ENCODE measurements at places on chromosomes 16 and 17.
A peak's percentile ranks its signal among the peaks of the same experiment; 100 is the strongest.

GRCh38 chr16:85473909-85474620, 139.1 kb upstream of the GSE1 start:
- no peak for DNase-seq

GRCh38 chr17:41642252-41643156, 18.1 kb upstream of the KRT17 start:
- no peak for DNase-seq

- no peak for DNase-seq
These were observed 156.5 kb downstream of the FOXL1 start for GRCh38 chr16:86734543-86735460.

- DNase-seq, result no peak
These were observed 47.3 kb upstream of the RBFOX3 start for GRCh38 chr17:79657861-79658810.

- DNase-seq, result no peak
These were observed 172.4 kb downstream of the ABCA8 start for GRCh38 chr17:68782789-68783188.

GRCh38 chr17:73182616-73183310, 10.1 kb upstream of the COG1 start:
- DNase-seq, result no peak

- no peak for DNase-seq
These were observed 256.0 kb upstream of the ELAC2 start for GRCh38 chr17:13273806-13274205.

- no peak for DNase-seq
These were observed 2.8 kb downstream of the DHRS7C start for GRCh38 chr17:9788601-9789000.

DNA sequence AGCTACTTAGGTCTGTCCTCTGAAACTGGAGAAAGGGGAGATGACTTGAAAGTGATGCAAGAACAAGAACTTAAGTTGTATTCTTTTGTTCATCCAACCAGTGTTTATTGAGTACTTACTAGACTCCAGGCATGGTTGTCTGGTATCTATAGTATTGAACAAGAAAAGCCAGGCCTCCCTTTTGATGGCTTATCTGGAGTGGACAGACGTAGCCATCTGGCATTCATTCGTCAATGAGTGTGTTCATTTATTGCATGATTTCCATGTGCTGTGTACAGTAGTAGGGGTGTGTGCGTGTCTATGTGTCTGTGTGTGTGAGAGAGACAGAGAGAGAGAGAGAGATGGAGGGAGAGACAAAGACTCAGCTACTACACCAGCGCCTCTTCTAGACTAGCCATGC, 9.2 kb downstream of the ABAT start:
- no peak for DNase-seq

DNA sequence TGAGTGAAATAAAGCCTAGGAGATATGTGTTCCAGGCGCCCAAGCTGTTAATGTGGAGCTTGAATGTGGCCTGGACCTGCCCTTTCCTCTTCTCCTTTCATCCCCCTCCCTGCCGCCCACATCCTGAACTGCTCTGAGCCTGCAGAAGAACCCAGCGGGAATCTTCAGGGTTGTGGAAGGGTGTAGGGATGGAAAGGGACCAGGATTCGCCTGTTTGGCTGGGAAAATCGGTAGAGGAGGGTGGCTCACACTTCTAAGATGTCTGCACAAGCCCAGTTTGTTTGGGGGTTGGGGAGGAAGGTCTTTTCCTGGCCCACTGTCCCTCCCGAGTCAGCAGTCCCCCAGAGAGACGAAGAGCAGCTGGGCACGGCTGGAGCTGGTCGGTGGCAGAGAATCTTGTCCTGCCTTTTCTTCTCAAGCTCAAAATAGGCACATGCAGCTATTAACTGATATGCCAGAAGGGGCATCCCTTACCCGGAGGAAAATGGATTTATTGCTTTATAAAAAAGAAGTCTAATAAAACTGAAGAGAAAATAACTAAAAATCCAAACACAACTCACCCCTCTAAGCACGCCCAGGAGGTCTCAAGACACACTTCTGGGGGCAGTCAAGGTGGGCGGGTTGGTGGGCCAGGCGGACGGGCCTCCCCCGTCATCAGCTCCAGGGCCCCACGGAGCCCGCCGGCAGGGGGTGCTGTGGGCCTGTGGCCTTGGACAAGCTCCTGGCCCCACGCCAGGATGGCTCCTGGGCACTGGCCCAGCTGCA, 11.5 kb upstream of the PITPNA start:
- DNase-seq, result peak; percentile 93

DNA sequence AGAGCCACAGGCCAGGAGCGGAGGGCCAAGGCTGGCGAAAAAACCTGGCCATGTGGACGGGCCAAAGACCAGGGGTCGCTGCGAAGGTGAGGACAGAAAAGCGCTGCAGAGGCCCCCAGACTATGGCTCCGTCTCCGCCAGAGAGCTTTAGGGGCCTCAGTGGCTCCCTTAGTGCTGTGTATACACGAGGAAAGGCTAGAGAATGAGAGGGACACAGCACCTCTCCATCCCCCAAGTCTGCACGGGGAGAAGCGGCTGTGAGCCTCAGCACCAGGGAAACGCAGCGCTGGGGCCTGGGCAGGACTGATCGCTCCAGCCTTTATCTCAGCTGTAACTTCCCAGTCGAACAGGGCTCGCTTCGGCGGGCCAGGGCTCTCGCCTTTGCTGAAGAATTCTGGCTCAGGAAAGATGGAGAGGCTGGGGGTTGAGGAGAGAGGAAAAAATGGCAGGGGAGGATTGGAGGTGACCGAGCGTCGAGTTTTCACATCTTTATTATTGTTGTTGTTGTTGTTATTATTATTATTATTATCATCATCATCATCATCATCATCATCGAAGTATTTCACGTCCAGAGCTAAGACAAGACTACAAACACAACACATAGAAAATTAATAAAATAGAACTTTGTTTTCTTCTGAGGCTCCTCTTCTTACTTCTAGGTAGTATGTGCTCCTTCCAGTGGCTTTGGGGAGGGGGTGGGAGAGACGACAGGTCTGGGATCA, 1.9 kb upstream of the HOXB5 start:
- no peak for DNase-seq

DNA sequence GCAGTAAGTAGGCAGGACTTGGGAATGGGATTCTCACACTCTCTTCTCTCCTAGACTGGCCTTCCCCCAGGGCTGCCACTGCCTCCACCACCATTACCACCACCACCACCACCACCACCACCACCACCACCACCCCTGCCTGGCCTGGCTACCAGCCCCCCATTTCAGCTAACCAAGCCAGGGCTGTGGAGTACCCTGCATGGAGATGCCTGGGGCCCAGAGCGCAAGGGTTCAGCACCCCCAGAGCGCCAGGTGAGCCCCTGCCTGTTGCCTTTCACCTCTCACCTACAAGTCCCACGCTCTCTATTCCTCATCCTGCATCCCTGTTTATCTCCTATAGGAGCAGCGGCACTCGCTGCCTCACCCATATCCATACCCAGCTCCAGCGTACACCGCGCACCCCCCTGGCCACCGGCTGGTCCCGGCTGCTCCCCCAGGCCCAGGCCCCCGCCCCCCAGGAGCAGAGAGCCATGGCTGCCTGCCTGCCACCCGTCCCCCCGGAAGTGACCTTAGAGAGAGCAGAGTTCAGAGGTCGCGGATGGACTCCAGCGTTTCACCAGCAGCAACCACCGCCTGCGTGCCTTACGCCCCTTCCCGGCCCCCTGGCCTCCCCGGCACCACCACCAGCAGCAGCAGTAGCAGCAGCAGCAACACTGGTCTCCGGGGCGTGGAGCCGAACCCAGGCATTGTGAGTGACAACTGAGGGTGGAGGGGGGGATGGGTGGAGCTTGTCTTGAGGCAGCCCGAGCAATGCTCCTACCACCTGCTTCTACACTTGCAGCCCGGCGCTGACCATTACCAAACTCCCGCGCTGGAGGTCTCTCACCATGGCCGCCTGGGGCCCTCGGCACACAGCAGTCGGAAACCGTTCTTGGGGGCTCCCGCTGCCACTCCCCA, 7.9 kb upstream of the TMEM88 start:
- no peak for DNase-seq

DNA sequence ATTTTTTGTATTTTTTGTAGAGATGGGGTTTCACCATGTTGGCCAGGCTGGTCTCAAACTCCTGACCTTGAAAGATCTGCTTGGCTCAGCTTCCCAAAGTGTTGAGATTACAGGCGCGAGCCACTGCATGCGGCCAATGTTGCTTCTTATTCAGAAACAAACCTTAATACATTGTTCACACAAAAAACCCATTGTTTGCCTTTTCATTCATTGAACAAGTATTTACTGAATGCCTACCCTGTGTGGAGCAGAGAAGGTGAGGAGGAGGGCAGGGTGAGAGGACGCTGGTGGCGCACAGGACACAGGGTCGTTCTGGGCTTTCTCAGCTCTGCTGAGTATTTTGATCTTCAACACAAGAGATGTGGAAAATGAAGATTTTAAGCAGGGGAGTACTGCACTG, 8.0 kb upstream of the KRT23 start:
- no peak for DNase-seq

DNA sequence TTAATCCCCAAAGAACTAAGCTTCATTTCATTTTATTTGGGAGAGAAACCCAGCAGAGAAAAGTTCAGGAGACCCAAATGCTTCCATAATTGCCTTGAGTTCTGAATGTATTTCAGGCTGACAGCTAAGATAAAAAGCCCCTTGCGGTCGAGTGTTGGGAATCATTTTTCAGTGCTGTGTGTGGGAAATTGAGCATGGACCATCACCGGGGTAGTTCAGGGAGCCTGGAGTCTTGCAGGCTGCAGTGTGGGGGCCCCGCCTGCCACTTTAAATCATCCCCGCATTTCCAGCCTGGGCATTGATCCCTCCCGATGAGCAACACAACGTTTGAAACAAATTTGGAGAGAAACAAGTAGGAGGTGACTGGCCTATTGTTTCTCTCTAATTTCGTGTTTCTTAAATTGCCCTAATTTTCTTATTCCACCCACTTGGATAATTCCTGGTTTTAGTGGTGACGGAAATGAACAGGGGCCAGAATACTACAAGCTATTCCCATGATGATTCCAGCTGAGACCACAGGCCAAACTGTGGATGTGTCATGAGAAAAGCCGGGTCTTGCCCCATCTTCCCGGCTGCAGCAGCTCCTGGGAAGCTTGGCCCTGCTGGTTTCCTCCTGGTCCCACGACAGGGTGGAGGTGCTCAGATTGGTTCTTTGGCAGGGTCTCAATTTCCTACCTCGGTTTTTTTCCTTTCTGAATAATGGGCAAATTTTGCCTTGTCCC, 75.1 kb downstream of the FOXL1 start:
- no peak for DNase-seq

- no peak for DNase-seq
These were observed 743 bp downstream of the ZNF624 start for GRCh38 chr17:16652847-16653366.

GRCh38 chr17:6456321-6456720, 12.1 kb downstream of the PIMREG start:
- no peak for DNase-seq

GRCh38 chr17:67491009-67491680, 114.1 kb downstream of the PITPNC1 start:
- no peak for DNase-seq

- peak; percentile 10 for DNase-seq
These were observed 713 bp downstream of the COX11 start for GRCh38 chr17:54967621-54968261.
